ENCODE measurements at places on chromosomes 5 and 9.

DNA sequence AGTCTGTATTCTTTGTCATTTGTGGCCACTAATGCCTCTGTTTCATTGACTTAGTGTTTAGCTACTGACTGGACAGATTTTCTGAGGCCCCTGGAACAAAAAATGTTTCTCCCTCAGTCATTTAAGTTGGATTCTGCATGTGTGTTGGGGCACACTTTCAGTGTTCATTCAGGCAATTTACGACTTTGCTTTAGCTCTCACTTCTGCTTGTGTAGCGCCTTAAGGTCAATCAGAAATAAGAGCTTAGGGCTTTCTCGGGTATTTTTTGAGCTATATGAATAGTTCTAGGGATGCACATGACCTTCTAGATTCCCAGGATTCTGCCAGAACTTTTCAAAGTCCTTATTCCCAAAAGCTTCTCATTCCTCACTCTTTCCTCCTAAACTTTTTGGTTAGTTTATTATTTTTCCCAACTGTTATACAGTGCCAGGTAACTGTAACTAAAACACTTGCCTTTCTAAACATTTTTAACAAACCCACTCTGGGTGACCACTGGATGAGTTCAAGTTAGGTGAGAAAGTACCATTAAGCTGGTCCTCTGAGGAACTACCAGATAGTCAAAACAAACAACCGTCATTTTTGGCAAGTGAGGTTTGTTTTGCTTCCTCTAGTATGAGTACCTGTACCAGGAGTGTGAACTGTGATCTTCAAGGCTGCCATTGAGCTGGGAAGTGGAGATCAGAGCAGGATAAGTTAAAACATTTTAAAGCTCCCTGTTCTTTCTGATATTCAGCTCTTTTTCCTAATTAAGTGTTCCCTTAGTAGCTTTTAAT lies 571.3 kb upstream of the TLE4 start:
- no peak for DNase-seq

GRCh38 chr9:19788152-19788551 lies 685 bp downstream of the SLC24A2 start:
- DNase-seq = no peak

DNA sequence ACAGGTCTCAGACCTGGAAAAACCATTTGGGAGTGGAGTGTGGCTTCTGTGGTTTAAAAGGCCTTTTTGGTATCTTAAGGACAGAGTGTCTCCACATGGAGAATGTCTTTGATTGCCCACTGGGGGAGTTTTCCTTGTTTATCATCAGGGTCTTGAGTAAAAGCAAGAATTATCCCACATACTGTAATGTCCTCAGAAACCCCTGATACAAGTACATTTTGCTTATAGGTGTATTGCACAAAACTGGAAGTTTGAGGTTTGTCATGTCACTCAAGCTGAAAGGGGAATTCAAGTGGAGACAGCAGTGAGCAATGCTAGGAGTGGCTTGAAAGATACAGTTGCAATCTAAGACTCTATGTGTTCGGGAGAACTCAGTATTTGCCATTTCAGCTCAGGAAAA lies 62.7 kb upstream of the GRAMD2B start:
- DNase-seq = no peak

- DNase-seq = no peak
These were observed 326.1 kb downstream of the EDIL3 start for GRCh38 chr5:84058561-84058960.

DNA sequence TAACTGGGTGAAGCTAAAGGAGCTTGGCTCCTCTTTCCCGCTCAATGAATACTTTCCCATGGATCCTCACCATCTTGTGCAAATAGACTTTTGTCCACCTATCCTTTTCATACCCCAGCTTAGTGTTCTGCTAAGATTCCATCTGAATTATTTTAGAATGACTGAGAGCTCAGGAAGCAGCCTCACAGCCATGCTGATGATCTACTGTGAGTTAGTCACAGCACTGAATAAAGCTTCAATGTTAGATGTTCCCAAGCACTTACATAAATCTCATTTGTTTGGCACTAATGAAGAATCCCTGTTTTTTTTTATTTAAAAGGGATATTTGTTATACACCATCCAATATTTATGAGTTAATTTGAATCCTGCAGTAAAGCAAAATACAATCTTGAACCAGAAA lies 317.6 kb upstream of the TRPC7 start:
- DNase-seq = no peak

DNA sequence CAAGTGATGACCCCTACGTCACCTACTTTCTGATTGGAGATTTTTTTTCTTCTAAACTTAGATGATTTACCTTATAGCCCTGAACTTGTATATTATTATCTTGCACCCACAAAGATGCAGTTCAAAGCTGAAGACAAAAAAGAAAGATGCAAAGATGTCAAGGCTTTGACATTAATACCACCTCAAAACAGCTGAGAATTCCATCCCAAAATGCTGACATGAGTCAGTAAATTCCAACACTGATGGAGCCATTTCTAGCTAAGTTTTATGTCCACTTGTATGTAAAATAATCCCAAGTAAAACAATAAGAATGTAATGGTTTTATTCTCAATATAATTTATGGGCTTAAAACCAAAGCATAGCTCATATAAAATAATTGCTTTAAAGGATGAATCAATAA lies 91.5 kb upstream of the CDH9 start:
- DNase-seq = no peak

- DNase-seq = no peak
These were observed 100.4 kb downstream of the TRIM36 start for GRCh38 chr5:115069087-115069968.

DNA sequence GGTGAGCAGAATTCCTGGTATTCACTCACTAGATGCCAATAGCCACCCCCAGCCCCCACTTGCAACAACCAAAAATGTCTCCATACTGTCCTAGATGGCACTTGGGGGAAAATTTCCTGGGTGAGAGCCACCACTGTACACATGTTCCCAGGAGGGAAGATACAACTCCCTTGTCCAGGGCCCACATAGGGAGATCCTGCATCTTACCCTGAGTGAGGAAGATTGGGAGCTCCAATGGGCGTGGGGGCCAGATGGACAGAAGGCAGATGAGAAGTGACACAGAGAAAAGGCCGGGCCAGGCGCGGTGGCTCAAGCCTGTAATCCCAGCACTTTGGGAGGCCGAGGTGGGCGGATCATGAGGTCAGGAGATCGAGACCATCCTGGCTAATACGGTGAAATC lies 12.3 kb upstream of the IPPK start:
- no peak for DNase-seq

DNA sequence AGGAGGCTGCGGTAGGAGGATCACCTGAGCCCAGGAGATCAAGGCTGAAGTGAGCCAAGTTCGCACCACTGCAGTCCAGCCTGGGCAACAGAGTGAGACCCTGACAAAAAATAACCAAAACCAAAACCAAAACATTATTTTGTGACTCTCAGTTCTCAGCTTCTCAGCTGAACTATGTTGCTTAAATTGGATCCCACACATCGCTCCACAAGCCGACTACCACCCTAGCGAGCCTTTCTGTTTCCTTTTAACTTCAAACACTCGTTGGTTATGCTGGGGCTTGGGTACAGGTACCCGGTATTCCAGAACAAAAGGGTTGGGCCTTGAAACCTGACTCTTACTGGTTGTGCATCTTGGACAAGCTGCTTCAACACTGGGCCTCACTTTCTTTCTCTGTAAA lies 3.8 kb upstream of the PTGS1 start:
- no peak for DNase-seq

GRCh38 chr5:176547802-176548201 lies 1.3 kb upstream of the CDHR2 start:
- DNase-seq = no peak

GRCh38 chr9:81394881-81395675 lies 294.3 kb downstream of the TLE1 start:
- DNase-seq = no peak

- no peak for DNase-seq
These were observed 90.0 kb upstream of the SV2C start for GRCh38 chr5:75993183-75993582.

DNA sequence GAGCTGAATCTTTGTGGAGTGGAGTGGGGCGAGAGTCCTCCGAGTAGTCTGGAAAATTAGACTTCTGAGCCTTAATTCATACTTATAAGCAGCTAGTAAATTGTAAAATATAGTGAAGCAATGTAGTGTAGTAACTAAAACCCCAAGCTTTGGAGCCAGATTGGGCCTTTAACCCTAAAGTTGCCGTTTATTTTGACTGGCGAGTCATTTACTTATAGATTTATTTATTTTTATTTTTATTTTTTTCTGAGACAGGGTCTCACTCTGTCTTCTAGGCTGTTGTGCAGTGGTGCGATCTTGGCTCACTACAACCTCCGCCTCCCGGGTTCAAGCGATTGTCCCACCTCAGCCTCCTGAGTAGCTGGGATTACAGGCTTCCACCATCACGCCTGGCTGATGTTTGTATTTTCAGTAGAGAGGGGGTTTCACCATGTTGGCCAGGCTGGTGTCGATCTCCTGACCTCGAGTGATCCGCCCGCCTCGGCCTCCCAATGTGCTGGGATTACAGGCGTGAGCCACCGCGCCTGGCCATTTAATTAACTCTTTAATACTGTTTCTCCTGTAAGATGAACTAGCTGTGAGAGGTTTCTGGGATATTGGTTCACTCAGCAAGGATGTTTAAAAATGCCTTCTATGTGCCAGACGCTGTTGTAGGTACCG lies 687 bp upstream of the RPS23 start:
- DNase-seq = no peak
